ENCODE measurements at places on chromosomes 3 and 15. TPM values are rescaled to one million over a fixed set of nuclear protein-coding genes. Genes with fewer than 3 reads are reported as not detected.

IGSF10 gene
- 0.24 TPM for total RNA-seq

SNRPN gene
- total RNA-seq: not detected

PRRT3 gene
- total RNA-seq: 1.6 TPM

CLDN16 gene
- total RNA-seq: 4.8 TPM

CPN2 gene
- not detected for total RNA-seq

FMN1 gene
- 5.5 TPM for total RNA-seq

ALDH1L1 gene
- 11.2 TPM for total RNA-seq

CYP19A1 gene
- not detected for total RNA-seq

BFSP2 gene
- not detected for total RNA-seq

C3orf52 gene
- 28.2 TPM for total RNA-seq

WDR49 gene
- total RNA-seq: 1.4 TPM

CA12 gene
- total RNA-seq: 21.5 TPM
